ENCODE measurements at places on chromosomes 16 and 17. TPM values are rescaled to one million over a fixed set of nuclear protein-coding genes. Genes with fewer than 3 reads are reported as not detected.

WNT9B gene
- not detected for total RNA-seq

MT1E gene
- 204 TPM for total RNA-seq

PRSS22 gene
- total RNA-seq = not detected

NLRC3 gene
- total RNA-seq = 28.8 TPM

TM4SF5 gene
- not detected for total RNA-seq

ZNF597 gene
- 3.8 TPM for total RNA-seq

OXLD1 gene
- total RNA-seq = 49.1 TPM

CA7 gene
- not detected for total RNA-seq

MMP28 gene
- 0.96 TPM for total RNA-seq

ZSCAN10 gene
- total RNA-seq = 0.48 TPM

BCAR1 gene
- total RNA-seq = 1.5 TPM

PIPOX gene
- 13.7 TPM for total RNA-seq

PLEKHH3 gene
- 1.9 TPM for total RNA-seq

GGNBP2 gene
- total RNA-seq = 173 TPM

KRT15 gene
- not detected for total RNA-seq
